Activated T-cell treated with anti-CD3 and anti-CD28 coated beads for 1 hour (primary cell): ENCODE measurements at places on chromosomes 6 and 20.

GRCh38 chr6:51459958-51460357, 627.5 kb downstream of the PKHD1 start:
- DNase-seq, result no peak

GRCh38 chr6:15457121-15457650, 205.6 kb downstream of the DTNBP1 start:
- DNase-seq, result no peak

- no peak for DNase-seq
These were observed 74.5 kb downstream of the ALDH8A1 start for GRCh38 chr6:134875367-134875766.

- DNase-seq, result no peak
These were observed 83.2 kb upstream of the FOXC1 start for GRCh38 chr6:1526398-1527072.

DNA sequence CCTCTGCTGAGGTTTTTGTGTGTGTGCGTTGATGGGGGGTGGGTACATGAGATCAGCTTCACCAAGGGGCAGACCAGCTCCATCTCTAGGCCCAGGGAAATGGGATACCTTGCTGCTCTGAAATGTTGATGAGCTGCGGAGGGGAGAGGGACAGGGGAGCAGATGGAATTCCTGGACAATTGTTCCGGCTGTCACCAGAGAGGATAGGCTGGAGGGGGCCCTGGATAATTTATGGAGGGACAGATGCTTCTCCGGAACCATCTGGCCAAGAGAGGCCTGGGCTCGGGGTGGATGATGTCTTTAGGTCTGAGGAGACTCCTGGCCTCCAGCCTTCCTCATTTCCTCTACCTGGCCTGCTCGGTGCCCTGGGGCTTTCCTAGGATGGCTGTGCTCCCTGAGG, 1.9 kb upstream of the TJAP1 start:
- no peak for DNase-seq

DNA sequence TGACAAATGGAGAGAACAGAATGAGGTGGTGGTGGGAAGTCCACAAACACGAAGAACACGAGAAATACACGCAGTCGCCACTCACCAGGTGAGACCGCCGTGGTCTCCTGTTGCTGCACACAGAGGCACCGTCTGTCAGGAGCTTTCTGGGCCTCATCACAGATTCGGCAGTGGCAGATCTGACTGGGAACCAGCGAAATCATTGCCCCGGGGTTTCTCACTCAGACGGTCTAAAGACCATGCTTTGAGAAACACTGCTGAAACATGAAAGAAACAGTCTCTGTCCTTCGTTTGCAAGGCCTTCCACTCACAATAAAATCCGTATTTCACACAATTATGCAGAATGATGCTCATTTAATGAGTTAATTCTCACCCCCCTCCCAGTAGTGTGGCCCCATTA, 130.9 kb upstream of the AFDN start:
- no peak for DNase-seq

DNA sequence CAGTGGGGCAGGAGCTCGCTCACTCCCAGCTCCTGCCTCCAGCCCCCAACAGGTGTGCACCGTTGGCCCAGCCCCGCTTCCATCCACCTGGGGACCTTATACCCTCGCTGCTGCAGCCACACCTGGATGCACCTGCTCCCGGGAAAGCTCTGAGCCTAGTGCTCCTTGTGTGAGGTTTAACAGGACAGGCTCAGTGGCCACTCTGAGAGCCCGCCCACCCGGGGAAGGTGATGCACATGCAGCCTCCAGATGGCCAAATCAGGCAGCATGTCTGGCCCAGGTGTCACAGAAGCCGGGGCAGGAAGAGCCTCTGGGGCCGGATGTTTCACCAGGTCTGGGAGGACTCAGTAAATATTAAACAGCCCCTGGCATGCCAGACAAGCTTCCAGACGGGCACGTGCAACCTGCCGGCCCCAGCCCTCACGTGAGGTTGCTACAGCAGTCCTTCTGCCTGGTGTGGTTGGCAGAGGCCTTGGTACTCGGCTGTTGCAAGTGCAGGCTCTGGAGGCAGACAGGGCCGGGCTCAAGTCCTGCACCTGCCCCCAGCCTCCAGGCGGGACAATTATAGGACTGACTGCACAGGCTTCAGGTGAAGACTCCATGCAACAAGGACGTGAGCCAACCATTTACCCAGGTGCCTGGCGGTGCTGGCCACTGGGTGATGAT, 66.9 kb downstream of the RIPOR3 start:
- DNase-seq, result no peak

GRCh38 chr6:14912226-14912625, 333.6 kb upstream of the JARID2 start:
- no peak for DNase-seq

- no peak for DNase-seq
These were observed 28.8 kb upstream of the MCHR2 start for GRCh38 chr6:100022847-100023246.

DNA sequence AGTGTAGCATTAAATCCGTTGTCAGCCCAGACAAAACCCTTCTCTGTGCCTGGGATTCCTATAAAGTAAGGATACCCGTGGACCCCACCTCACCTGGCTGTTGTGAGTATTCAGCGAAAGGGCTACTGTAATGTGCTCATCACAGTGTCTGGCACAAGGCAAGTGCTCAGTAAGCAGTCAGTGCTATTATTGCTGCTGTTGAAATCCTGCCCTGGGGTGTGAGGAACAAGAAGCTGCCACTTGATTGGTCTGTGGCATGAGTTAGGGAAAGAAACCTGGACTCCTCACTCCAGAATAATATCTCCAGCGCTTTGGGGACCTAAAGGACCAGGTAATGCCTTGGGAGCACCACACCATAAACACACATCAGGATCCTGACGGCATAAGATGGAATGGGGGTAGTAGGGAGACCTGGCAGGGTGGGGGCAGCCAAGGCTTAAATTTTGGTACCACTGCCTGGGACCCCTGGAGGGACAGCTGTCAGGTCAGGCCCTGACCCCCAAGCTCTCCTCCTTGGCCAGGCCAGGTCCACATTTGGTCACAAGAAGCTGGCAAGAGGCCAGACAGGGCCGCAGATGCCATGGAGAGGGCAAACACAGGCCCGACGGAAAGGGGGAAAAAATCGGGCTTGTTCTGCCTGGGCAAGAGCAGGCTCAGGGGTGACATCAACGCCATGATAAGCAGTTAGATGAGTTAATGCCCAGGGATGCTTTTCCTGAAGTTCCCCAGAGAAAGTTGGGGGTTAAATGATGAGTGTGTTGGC, 66.5 kb downstream of the MRPL14 start:
- DNase-seq, result no peak

DNA sequence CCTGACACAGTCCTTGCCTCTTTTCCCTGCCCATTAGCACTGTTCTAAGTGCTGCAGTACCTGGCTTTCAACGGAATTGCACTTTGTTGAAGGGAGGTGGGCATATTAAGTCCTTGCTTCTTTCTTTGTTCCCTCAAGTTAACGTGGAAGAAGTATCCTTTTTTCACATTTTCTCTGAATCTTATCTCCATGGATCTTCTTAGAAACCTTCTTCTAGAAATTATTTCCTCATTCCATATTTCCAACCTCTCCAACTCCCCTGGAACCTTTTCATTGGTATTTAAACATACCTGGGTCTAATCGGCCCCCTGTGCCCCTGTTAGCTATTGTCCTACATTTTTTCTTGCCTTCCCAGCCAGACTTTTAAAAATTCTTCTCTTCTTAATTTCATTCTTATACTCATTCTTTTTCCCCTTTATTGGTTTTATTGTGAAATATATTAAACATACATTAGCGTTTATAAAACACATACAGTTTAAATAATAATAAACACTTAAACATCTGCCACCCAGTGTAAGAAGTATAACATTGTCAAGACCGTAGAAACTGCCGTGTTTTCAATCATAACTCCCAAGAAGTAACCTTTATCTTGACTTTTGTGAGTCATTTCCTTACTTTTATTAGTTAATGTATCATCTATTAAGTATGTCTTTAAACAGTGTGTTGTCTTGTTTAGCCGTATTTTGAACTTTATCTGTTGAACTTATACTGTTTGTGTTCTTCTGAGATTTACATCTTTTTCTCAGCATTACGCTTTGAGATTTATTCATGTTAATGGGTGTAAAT, 118.2 kb downstream of the CDKAL1 start:
- DNase-seq, result no peak

GRCh38 chr6:99132026-99132635, 184.4 kb upstream of the FBXL4 start:
- DNase-seq, result no peak

DNA sequence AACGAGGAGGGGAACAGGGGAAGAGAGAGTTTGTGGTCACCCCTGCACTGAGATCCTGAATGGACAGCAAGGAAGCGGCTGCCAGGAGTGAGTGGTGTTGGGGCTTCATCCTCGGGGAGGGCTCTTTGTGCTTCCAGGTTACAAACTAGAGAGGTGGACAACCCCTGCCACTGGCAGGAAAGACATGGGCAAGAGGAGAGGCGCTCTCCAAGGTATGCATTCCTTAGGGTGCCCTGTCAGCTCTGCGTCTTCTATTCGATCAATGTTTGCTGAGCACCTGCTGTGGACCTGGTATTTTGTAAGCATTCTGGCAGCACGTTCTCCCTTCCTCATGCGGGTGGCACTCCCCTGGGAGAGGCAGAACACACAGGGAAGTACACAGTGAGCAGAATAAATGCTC, 93.6 kb downstream of the CDH4 start:
- no peak for DNase-seq

DNA sequence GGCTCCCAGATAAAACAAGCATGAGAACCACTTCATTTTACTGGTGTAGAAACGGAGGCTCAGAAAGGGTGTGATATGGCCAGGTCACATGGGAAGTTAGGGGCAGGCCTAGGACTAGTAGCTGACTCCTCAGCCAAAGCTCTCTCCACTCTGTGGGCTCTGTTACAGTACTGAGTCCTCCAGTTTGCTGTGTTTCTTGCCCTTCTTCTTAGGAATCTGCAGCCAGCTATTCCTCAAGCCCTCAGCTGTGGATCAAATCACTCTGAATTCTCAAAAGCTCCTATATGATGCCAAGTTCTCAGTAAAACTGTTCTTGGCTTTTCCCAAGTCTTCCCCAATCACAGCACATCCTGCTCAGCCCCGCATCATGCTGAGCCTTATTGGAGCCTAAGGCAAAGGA, 42.5 kb upstream of the ADGRF1 start:
- no peak for DNase-seq

DNA sequence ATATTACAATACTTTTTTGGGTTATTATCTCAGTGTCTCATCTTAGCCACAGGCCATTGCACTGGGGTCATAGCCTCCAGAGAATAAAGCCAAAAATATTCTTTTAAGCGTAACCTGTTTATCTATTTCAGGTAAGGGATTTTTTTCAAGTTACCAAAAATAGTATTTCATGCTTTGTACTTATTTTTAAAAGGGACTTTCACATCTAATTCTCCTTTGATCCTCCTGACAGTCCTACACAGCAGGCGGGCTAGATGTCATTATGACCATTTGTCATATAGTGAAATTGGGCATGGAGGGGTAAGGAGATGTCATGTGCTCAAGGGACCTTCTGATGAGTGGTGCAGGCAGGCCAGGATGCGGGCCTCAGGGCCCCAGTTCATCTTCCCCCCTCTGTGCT, 68.9 kb downstream of the TBC1D7 start:
- no peak for DNase-seq

- no peak for DNase-seq
These were observed 25.9 kb upstream of the GTSF1L start for GRCh38 chr20:43752561-43753301.

DNA sequence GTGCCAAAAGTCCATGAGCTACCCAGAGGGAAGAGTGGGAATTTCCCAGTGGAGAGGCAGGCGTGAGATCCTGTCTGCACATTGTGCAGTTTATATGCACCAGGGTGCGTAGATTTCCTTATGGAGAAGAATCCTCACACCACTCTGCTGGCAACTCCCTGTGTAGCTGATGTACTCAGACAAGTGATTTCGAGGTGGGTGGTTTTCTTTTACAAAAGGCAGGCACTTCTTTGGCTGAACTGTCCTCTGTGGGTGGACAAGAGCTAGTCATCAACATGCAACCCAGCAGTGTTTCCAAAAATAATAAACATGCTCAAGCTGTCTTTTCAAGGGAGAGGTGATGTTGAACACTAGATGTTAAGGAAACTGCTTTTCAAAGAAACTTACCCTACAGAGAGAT, 121.7 kb upstream of the NXT1 start:
- no peak for DNase-seq

DNA sequence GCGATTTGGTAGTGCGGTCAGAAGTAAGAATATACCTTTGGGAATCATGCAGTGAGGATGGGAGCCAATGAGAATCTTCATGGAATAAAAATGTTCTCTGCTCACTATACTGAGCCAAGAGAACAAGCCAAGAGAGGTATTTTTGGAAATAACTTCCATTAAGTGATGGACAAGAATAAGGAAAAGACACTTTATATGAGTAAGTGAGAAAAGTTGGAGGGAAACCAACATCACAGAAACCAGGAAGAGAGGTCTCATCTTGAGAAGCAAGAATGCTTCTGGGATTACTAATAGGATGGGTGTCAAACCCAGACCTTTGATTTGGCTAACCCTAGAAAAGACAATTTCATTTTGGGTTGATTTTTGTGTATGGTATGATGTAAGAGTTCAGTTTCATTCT, 181.2 kb upstream of the JAG1 start:
- DNase-seq, result no peak

- DNase-seq, result no peak
These were observed 35.9 kb upstream of the FAM50B start for GRCh38 chr6:3813150-3813780.

- DNase-seq, result no peak
These were observed 181.2 kb upstream of the CCN2 start for GRCh38 chr6:132132422-132132821.

DNA sequence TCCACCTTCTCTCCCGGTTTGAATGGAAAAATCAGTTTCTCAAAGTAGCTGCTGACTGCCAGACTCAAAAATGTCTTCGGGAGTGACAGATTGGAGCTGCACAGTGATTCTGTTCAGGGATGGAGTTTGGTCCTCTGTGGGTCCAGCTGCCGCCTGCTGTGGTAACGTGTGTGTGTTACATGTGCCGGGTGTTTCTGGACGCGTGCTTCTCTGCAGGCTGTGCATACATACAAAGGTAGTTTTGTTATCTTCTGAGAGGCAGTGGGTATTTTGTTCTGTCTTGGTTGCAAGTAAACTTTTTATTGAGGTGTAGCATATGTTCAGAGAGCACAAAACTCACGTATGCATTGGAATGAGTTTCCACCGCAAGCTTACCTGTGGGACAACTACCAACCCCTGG, 41.3 kb upstream of the NAA20 start:
- DNase-seq, result no peak

DNA sequence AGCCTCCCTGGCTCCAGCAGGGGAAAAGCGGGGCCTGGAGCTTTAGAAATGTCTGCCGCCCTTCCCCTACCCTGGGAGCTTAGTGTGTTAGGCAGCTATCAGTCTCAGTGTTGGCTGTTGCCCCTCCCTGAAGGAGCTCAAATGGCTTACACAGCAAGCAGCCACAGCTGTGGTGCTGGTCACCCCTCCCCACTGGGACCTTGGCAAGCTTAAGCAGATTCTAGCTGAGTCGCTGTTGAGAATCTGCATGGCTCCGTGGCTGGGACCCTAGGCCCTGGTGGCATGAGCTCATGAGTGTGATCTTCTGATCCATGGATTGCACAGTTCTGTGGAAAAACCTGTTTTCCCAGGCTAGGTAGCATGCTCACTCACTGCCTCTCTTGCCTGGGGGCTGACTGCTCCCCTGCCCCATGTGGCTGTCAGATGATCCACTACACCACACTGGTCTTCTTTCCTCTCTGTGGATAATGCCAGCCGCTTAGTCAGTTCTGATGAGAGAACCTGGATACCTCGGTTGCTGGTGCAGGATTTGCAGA, 714.0 kb downstream of the MAFB start:
- no peak for DNase-seq
